GM18507 (cell line): ENCODE measurements at places on chromosomes 12 and 14.

DNA sequence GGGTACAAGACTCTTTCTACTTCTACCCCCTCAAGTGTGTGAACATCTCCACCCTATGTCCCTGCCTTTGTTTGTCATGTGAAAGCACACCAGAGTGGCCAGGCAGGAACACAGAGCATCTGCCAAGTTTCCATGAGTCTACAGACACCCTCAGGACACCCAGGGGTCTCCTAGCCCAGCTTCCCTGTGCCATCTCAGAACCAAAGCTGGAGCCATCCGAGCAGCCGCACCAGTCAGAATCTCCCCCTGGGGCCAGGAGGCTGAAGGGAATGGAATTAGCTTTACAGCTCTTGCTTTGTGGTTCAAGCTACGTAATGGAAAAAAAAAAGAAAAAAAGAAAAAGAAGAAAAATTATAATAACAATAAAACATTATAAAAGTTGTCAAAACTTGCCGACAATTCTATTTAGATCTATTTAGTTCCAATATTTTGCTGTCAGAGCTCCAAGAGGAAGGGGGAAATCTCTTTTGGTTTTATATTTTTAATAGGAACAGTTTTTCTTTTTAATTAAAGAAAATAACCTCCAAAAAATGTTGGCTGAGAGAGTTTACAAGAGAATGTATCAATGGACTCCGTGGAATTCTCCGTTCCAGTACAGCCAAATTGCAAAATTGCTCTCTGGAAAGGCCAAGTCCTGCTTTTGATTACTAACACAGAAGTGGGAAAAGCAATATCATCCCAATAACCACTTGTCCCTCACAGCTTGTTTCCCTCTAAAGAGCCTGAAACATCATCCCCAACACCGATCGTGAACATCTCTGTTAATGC is 37.1 kb downstream of the TBX5 start:
- DNase-seq = no peak

DNA sequence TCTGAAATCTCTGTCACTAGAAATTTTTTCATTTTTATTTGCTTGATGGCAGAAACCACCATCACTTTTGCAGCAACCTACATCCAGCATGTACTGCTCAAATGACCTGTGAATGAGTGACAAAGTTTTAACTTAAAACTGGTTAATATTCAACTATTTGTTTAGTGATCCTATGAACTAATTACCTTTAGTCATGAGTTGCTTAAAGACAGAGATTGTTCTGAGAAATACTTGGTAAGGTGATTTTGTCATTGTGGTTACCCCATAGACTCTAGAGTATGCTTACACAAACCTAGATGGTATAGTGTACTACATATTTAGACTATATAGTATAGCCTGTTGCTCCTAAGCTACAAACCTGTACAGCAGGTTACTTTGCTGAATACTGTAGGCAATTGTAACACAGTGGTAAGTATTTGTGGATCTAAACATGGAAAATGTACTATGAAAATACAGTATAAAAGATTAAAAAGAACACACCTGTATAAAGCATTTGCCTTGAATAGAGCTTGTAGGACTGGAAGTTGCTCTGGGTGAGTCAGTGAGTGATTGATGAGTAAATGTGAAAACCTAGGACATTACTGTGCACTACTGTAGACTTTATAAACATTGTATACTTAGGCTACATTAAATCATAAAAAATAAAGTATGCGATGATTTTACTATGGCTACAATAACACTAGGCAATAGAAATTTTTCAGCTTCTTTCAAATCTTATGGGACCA is 256.6 kb upstream of the PPFIA2 start:
- DNase-seq = no peak

- no peak for DNase-seq
These were observed 1406.8 kb upstream of the TMEM132C start for GRCh38 chr12:126860210-126860609.

DNA sequence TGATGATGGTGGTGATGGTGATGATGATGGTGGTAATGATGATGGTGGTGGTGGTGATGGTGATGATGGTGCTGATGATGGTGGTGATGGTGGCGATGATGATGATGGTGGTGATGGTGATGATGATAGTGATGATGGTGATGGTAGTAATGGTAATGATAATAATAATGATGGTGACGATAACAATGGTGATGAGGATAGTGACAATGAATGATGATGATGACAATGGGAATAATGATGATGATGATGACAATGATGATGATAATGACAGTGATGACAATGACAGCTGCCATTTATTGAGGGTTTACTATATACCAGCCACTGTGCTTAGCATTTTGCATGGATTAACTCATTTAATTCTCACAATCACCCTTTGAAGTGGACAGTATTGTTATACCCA is 94.6 kb downstream of the SRRM4 start:
- DNase-seq = no peak

GRCh38 chr12:50637870-50638481 is 125.9 kb upstream of the ATF1 start:
- peak; percentile 25 for DNase-seq

DNA sequence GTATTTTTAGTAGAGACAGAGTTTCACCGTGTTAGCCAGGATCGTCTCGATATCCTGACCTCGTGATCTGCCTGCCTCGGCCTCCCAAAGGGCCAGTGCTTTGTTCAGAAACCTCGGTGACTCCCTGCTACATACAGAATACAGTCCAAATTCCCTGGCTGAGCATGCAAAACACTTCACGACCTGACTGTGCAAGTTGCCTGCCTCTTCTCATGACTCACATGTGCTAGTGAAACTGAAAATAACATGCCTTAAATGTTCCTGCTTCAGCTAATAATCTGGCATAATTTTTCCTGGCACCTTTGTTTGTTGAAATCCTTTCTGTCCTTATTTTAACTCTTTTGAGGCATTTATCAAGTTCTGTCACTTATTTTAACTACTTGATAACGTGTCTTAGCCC is 8.2 kb downstream of the DMAC2L start:
- no peak for DNase-seq

- no peak for DNase-seq
These were observed 14.7 kb upstream of the KRT86 start for GRCh38 chr12:52259657-52260243.

GRCh38 chr12:47400266-47400665 is 305.6 kb downstream of the RPAP3 start:
- DNase-seq = no peak

- DNase-seq = no peak
These were observed 1248.4 kb downstream of the LRFN5 start for GRCh38 chr14:42855085-42855484.

- no peak for DNase-seq
These were observed 200.9 kb upstream of the C14orf180 start for GRCh38 chr14:104378698-104379113.

DNA sequence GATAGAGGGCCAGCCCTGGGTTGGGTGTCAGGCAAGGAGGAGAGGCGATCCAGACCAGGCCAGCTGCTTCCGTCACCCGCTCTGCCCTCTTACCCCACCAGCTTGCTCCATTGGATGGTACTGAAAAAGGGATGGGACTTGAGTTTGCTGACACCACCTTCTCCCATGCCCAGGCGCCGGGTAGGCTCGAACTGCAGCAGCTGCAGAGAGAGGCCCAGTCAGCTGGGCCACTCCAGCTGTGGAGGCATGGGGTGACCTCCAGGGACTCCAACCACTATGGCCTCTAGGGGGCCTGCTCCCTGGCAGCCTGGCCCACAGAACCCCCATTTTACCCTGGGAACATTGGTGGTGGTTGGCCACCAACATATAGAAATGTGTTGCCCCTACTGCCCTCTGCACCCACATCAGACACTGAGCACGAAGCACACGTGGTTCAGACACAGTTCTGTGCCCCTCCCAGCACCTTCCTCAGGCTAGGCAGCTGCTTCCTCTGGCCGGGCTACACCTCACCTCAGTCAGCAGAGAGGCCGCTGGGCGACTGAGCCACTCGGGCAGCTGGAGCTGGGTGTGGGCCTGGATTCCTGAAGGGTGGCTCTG is 16.0 kb downstream of the RPS6KL1 start:
- no peak for DNase-seq

GRCh38 chr12:12018454-12018853 is 52.3 kb upstream of the BCL2L14 start:
- DNase-seq = no peak

DNA sequence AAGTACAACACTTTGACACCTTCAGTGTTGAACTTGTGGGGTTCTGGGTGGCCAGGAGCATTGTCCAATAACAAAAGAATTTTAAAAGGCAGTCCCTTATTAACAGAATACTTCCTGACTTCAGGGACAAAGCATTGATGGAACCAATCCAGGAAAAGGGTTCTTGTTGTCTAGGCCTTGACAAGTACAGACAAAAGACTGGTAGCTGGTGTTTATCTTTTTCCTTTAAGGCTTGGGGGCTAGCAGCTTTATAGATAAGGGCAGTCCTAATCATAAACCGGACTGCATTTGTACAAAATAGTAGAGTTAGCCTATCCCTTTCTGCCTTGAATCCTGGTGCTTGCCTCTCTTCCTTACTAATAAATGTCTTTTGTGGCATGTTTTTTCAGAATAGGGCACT is 27.4 kb downstream of the FAM177A1 start:
- no peak for DNase-seq

DNA sequence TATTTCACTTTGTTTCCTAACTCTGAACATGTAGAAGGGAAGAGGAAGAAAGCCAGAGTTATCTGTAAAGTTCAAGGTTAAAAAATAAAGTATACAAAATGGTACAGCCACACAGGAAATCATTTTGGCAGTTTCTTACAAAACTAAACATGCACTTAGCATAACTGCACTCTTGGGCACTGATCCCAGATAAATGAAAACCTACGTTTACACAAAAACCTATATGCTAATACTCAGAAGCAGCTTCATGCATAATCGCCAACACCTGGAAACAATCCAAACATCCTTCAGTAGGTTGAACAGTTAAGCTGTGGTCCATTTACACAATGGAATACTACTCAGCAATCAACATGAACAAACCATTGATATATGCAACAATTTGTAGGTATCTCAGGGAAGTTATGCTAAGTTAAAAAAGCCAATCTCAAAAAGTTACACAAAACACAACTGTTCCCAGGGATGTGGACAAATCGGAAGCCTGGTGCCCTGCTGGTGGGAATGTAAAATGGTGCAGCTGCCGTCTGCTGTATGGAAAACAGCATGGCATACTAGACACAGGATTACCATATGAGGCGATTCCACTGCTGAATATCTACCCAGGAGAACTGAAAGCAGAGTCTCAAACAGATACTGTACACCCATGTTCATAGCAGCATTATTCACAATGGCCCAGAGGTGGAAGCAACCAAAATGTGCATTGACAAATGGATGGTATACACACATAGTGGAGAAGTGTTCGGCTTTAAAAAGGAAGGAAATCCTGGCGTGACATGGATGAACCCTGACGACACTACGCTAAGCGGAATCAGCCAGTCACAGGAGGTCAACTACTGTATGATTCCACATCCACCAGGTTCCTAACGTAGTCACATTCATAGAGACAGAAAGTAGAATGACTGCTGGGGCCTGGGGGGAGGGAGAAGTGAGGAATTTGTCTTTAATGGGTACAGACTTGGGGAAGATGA is 37.7 kb downstream of the NRDE2 start:
- DNase-seq = no peak

DNA sequence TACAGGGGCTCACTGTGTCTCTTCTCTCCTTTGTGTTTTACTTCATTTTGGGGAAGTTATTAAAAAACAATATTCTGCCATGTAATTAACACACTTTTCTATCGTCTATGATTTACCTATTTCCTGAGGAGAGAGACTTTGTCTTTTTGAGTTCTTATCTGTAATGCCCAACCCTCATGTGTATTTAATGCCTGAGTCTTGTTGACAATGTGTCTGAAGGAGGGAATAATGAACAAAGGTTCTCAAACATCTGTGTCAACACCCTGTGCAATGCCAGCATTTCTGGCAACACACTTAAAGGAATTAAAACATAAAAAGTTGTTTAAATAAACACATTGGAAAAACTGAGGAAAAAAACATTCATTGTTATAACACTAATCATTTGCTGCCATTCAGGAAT is 147.1 kb downstream of the SLC15A5 start:
- no peak for DNase-seq

- DNase-seq = no peak
These were observed 385.9 kb downstream of the EGLN3 start for GRCh38 chr14:33564774-33565630.

DNA sequence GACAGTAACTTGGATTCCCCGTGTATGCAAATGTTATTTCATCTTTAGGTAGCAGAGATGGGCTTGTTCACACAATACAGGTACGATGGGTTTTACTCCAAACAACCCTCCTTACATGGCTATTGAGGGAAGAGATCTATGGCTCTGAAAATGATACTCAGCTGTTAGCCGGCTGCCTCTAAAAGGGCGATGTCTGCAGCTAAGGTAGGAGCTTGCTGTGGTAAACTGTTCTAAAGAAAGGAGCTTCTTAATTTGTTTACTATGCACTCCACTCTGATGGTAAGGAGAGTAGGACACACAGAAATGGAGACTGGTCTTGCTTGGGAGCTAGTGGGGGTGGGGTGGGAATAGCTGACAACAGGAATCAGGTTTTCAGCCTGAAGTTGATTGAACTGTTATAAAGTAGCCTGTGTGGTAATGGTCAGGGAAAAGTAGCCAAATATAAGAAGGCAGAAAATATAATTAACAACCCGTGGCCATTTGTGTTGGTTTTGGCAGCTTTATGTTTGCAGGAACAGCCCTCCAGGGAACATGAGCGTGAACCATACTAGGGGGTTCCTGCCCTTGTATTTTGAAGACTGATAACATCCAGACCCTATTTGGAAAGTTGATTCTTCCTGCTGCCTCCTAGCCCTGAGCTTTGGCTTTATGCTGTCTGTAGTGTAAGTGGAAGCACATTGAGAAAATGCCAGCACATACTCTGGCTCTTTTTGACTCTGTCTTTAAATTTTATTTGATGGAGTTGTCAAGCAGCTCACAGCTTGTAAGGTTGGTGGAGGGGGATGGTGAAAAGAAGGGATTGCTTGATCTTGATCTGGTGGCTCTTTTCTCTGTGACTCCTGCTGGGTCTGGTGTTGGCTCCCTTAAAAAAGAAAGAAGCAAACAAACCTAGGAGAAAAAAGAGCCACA is 929.8 kb downstream of the DIO2 start:
- DNase-seq = no peak

DNA sequence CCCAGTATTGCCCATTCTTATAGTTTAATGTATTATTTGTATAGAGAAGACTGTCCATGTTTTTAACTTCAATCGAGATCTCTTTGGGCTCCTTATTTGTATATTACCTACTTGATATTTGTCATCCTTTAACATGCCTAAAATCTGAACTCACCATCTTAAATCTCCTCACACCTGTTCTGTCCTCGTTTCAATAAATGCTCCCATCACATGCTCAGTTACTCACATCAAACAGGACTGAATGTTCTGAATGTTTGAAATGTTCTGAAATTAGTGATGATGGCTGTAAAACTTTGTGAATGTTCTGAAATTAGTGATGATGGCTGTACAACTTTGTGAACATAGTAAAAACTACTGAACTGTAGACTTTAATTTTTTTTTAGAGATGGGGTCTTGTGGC is 34.5 kb downstream of the COCH start:
- DNase-seq = no peak

- DNase-seq = no peak
These were observed 39.4 kb downstream of the ZFHX2 start for GRCh38 chr14:23512156-23512555.

- no peak for DNase-seq
These were observed 243.7 kb downstream of the BCAT1 start for GRCh38 chr12:24705216-24705615.
